Activated naive CD4-positive, alpha-beta T cell treated with anti-CD3 and anti-CD28 coated beads, Interleukin-2, amount 50 U/mL, for 72 hours (primary cell): ENCODE measurements at places on chromosomes 7 and 10. TPM values are rescaled to one million over a fixed set of nuclear protein-coding genes. Genes with fewer than 3 reads are reported as not detected.

HPS1 gene
- 22.8 TPM for total RNA-seq

TYW1B gene
- 2.1 TPM for total RNA-seq

IMPDH1 gene
- 29.5 TPM for total RNA-seq

CTAGE15 gene
- total RNA-seq: 2.1 TPM

LLCFC1 gene
- not detected for total RNA-seq

CYP3A4 gene
- total RNA-seq: 0.14 TPM

HMX2 gene
- total RNA-seq: 0.60 TPM

FERD3L gene
- total RNA-seq: not detected
